CD4-positive, alpha-beta T cell treated with Interleukin-4 for 4 hours (primary cell): ENCODE measurements at places on chromosomes 13 and 19.

DNA sequence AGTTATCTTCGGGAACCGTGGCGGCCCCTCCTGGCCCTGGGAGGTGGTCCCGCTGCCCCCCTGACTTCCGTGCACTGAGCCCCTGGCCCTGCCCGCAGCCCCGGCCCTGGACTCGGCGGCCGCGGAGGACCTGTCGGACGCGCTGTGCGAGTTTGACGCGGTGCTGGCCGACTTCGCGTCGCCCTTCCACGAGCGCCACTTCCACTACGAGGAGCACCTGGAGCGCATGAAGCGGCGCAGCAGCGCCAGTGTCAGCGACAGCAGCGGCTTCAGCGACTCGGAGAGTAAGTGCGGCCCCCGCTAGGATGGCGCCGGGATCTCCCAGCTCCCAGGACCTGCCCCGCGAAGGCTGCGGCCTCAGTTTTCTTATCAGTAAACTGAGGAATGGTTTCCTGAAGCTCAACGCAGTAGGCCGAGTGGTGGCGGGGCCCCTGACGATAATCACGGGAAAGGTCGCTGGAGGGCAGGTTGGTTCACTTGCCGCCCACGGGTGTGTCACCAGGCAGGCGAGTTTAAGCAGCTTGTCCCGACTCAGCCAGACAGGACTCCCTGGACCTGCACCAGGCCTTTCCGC is 924 bp downstream of the RGCC start:
- DNase-seq = peak; percentile 46

GRCh38 chr19:2476451-2477140 is 669 bp downstream of the GADD45B start:
- DNase-seq = peak; percentile 62

DNA sequence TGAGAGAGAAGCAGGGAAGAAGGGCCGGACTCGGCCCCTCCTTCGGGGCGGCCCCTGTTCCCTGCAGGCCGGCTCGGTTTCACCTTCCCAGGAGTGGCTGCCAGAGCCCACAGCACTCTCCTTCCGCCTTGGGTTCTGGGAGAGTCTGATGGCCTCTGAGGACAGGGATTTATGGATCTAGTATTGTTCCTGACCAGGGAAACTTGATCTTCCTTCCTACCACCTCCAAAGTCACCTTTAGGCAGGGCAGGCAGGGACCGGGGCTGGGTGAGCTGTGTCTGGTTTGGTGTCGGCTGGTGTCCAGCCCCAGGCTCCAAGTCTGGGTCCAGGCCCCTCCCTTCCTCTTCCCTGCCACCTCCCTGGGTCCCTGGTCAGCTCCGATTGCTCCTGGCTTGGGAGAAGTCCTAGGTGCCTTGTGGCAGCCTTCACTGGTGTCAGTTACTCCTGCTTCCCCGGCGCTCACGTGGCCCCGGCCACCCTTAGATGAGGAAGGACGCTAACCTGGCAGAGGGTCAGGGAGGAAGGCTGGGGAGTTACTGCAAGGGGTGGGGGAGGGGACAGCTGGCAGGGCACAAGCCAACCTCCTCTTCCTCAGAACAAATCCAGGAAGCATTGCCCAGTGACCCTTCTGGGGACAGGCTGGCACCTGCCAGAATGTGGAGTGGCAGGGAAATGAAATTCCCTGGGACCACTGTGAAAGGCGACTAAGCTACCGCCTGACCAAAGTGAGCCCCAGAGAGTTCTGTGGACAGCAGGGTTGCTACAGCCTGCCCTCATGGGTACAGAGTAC is 18.8 kb downstream of the RFX1 start:
- DNase-seq = no peak

DNA sequence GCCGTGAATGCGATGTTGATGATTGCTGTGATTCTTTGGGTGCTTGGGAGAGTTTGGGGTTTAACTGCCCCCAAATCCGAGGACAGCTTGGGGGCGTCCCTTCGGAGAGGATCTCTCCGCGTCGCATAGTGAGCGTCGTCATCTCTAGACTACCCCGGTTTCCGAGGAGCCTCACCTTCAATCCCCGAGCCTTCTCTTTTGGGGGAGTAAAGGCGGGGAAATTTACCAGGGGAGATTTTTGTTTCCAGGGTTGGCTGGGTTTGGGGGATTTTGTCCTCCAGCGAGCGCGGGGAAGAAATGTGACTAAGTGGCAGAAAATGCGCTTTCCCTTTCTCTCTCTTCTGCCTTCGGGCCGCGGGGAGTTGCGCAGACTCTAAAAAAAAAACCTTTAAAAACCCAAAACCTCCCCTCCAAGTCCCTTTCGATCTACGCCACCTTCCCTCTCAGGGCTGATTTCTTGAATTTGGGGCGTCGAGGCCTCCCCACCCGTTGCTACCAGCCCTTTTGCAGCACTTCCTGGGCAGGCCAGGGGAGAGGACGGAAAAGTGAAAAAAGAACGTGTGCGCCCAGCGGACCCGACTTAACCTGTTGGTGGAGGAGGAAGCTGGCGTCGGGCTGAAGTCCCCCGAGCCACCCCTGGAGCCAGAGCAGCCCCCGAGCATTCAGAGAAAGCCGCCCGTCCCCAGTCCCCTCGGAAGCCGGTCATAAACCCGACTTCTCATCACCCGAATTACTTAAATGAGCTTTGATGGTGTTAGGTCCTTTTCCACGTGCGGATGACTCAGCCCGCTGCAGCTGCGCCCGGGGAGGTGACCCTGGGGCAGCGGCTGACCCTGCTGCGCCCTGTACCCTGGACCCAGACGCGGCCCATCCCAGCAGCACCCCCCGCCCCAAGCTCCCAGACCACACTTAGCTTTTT is 17.7 kb downstream of the NFIX start:
- peak; percentile 7 for DNase-seq

GRCh38 chr13:110714797-110715394 is 1.4 kb downstream of the ING1 start:
- peak; percentile 32 for DNase-seq

DNA sequence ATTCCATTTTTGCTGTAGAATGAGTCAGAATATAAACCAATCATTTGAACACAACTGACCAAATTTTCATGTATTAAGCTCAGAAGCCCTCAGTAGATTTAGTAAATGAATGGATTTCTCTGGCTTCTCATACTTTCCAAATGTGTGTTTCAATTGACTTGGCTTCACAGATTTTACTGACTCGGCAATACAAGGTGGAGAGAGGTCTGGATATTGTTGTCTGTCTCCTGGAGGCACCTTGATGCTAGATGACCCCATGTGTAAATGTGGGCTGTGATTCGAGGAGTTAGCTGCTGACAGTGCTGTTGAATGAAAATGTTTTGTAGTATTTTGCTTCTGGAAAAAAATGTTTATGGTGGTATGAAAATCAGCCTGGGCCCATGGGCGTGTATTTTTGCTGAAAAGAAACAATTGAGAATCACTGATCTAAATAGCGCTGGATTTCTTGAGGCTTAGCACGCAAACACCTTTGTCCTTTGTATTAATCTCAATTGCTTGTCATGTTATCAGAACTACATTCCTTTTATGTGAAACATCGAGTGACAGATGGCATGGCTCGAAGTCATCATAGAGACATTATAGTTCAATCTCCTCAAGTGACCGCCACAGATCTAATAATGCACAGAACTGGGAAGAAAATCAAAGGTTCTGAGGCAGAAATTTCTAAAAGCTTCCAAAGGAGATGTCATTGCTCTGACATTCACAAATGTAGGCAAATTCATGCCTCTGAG is 41.2 kb upstream of the UBAC2 start:
- no peak for DNase-seq
